ENCODE measurements at places on chromosomes 7 and 10. TPM values are rescaled to one million over a fixed set of nuclear protein-coding genes. Genes with fewer than 3 reads are reported as not detected.
A peak's percentile ranks its signal among the peaks of the same experiment; 100 is the strongest.

DNA sequence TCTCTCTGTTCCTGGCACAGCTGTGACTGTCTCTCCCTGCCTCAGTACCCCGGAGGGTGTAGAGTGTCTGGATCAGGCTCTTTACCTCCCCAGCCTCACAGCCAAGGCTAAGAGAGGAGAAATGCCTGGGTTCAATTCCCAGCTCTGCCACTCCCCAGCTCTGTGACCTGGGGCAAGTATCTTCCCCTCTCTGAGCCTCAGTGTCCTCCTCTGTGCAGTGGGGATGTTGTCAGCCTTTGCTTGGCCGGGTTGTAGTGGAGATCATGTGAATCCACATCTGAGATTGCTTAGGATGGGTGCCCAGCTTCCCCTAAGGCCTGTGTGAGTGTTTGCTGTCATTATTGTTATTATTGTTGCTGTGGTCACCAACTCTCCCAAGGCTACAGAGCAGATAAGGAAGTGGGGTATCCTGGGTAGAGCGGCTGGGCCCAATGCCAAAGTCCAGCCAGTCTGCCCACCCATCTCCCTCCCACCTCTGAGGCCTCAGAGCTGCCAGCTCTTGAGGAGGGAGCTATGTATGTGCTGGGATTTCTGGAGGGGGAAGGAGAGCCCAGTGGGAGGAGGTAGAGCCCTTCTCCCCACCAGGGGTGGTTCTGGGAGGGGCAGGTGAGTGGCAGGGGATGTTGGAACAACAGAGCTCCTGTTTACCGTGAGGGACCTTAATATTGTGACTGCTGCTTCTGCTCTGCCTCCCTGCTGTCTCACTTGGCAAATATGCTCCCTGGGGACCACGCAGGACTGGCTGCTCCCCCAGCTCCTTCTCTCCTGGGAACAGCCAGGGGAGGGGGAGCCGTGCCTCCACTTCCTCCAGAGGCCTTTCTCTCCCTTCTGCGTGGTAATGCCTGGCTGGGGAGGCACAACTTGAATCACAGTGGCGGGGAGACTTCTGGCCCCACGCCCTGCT is 170.5 kb downstream of the RPS24 start:
- no peak for DNase-seq

DNA sequence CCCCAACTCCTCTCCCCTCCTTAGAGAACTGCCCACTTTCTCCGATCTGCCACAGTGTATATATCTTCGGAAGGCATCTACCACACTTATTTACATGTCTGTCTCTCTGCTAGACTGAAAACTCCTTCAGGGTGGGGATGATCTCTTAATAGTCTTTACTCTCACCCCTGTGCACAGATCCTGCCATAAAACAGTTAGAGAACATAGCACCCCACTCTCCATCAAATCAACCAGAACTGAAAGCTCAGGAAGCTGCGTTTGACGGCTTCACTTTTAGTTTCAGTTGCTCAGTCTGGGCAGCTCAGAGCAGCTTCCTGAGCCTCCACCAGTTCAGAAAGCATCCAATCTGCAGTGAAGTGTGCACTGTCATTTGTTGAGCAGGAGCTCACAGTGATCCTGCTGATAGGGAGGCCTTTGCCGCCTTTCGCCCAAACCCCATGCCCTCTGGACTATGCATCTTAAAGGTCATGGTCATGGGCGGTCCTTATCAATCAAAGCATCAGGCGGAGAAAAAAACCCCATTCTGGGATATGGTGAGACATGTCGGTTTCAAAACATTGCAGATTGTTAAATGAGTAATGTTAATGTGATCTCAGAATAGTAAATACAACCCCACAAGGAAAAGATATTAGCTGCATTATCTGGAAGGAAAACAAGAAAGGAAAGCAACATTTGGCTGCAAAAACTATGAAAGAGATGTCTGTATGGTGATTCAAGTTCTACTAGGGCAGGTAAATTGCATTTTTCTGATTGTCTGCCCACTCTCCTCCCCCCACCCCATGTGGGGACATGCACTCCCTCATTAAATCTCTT is 167.1 kb upstream of the ADO start:
- peak; percentile 20 for DNase-seq

DNA sequence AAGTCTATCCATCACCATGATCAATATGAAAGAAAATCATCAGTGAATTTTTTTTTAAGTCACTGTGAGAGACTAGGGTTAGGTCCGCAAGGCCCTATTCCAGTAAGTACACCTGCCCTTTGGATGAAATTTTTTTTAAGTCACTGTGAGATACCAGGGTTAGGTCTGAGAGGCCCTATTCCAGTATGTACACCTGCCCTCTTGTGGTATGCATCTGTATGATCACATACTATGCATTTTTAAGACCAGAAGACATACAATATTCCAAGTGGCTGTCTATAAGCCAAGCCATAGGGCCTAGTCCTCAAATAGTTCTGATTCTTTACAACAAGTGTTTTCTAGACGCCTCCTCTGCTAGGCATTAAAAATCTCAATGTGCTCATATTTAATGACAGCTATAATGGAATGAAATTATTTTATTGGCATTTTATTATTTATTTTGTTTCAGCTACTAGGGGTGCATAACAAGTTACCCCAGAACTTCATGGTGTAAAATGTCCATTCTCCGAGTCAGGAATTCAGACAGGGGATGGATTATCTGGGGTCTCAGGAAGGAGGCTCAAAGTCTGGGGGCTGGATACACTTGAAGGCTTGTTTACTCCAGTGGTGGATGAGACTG is 53.1 kb downstream of the TEX36 start:
- DNase-seq = peak; percentile 8

DNA sequence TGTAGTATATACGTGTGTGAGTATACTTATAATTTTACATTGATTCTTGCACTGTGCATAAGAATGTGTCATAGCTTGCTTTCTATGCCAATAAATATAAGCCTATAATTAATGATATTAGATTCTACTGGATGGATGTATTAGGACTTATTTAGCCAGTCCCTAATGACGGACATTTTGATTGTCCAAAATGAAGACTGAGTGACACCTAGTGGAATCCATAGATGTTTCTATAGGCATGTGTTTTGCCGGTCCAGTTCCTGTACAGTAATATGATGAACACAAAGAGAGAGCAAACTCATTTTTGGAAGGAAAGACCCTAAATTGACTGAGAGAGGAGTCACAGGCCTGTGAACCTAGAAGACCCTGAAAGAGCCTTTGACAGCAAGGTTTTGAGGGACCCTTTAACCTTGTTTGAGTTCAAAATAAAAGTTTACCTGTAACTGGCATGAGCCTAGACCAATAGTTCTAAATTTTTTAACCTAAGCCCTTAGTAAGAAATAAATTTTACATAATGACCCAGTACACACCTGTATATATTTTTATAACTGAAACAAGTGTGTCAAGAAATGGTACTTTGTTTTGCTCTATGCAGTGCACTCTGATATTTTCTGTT is 42.4 kb upstream of the AGBL3 start:
- DNase-seq = peak; percentile 16

DNA sequence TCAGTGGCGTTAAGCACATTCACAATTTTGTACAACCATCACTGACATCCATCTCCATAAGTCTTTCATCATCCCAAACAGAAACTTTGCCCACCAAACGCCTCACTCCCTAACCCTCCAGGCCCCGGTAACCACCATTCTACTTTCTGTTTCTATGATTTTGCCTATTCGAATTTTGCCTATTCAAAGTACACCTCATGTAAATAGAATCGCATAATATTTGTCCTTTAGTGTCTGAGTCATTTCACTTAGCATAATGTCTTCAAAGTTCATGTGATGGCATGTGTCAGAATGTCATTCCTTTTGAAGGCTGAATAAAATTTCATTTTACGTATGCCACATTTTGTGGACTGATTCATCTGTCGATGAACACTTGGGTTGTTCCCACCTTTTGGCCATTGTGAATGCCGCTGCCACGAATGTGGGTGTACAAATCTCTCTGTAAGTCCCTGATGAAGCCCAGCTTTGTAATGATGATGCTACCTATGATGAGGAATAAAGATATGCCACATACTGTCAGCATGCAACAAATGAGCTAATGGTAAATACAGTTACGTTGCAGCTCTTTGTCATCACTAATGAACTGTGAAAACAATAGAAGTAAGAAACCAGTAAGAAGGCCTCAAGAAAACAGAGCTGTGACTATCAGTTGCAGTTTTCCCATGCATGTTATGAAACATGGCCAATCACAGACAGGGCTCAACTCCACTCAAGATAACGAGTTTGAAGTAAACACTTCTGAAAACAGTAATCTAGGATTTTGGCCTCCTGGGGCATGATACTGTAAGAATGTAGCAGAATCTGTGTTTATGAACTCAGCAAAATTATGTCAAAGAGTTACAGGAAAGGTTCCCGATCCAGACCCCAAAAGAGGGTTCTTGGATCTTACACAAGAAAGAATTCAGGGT is 120.0 kb downstream of the ADAM12 start:
- DNase-seq = no peak

DNA sequence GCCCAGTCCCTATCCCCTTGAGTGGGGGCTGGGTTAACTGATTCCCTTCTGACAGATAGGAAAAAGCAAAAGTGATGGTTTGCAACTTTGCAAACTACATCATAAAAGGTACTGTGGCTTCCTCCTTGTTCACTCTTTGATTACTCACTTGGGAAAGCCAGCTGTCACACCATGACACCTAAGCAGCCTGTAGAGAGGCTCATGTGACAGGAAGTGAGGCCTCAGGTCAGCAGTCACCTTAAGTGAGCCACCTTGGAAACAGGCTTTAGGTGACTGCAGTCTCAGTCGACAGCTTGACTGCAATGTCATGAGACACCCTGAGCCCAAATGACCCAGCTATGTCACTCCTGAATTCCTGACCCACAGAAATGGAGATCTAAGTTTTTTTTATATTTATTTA is 4.3 kb upstream of the CHCHD2 start:
- DNase-seq = no peak

DNA sequence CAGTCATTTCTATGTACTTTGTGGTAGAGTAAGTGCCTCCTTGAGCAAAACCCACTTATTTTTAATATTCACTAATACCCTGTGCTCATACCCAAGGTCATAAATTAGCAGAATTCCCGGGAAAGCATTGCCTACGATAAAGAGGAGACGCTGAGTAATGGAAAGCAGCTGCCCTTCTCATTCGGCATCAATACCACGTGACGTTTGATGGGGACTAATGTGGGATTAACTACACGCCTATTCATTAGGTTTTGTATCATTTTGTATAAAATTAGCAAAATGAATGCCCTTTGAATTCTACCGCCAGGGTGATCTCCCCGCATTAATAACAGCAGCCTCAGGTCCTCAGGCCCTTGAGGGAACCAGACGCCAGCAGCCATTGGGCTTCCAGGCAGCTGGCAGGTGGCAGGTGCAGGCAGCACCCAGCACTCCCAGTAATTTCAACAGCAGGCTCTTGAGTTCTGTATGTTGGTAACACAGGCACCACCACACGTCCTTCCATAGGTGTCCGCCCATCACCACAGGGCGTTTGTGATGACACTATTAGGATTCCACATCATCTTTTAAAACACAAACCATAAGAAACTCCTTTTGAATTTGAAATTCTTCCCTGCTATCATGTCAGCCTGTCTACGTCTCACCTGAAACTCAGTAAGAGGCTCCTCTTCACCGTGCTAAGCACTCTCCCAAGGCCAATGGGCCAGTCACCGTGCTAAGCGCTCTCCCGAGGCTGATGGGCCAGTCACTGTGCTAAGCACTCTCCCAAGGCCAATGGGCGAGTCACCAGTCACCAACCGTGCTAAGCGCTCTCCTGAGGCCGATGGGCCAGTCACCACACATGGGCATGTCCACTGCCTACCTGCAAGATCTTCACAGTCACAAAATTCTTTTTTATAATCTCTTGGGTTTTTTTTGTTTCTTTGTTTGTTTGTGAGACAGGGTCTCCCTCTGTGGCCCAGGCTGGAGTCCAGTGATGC is 509.4 kb downstream of the PTPRN2 start:
- no peak for DNase-seq

- DNase-seq = no peak
These were observed 489.5 kb downstream of the REEP3 start for GRCh38 chr10:64010711-64011110.

GRCh38 chr7:107103369-107103768 is 58.9 kb downstream of the PRKAR2B start:
- DNase-seq = peak; percentile 82

C10orf105 gene
- not detected for total RNA-seq

TMEM176A gene
- total RNA-seq = not detected

NPFFR1 gene
- total RNA-seq = not detected

SFXN3 gene
- 78.0 TPM for total RNA-seq

STK31 gene
- total RNA-seq = 0.07 TPM

SPDYE11 gene
- not detected for total RNA-seq
